Left ventricle myocardium inferior (tissue), 1 donor: ENCODE measurements at places on chromosomes 3 and 15. TPM values are rescaled to one million over a fixed set of nuclear protein-coding genes. Genes with fewer than 3 reads are reported as not detected.

CDHR4 gene
- not detected for total RNA-seq

DOCK3 gene
- total RNA-seq: 3.9 TPM

FAM107A gene
- total RNA-seq: 115 TPM

AGBL1 gene
- total RNA-seq: not detected

GRCh38 chr3:49165771-49166751 lies at the start of gene CCDC71:
Gene CCDC71, minus strand, starts transcription at chr3:49166331. Its CDS starts 2,123 bp downstream, at chr3:49164208.
- DNase-seq: peak; percentile 79
- no peaks in the 10 kb centered on the region for H3K27me3 ChIP-seq
- H3K27ac ChIP-seq: peak within 1 kb of the TSS; percentile 94
- H3K4me1 ChIP-seq: peaks cover 41% of the 10 kb centered on the region

DNA sequence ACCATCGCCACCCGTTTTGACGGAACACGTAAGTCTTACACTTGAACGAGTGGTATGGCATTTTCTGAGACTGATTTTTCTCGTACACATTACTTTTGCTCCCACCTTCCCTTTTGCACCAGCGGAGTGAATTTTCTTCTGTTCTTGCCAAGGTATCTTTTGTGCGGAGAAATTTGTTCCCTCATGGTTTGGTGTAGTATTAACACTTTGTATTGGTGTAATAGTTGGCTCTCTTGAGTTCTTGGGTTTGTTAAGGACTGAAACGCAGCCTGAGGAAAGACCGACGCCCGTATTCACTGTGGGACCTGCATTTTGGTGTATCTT lies 420 bp downstream of the KCNH8 start:
- DNase-seq: no peak
- no peaks in the 10 kb centered on the region for H3K36me3 ChIP-seq
- H3K4me3 ChIP-seq: peak overlapping the region; percentile 75
- H3K4me1 ChIP-seq: peaks cover 25% of the 10 kb centered on the region

DNA sequence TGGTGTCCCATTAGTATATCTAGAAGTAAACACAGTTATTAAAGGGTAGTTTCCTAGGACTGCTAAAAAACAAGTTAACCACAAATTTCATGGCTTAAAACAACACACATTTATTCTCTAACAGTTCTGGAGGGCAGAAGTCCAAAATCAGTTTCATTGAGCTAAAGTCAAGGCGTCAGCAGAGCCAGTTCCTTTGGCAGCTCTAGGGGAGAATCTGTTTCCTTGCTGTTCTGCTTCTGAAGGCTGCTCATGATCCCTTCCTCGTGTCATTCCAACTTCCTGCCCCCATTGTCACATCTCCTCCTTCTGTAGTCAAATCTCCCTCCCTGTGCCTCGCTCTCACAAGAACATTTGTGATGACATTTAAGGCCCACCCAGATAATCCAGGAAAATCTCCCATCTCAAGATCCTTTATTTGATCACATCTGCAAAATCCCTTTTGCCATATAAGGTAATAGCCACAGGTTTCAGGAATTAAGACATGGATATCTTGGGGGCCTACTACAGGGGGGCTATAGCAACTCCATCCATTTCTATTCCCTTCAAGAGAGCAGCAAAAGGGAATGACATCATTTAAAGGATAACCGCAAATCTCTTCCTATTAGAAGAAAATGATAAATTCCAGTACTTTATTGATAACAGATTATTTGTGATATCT lies 50.1 kb downstream of the GPR176 start:
- DNase-seq: no peak
- no peaks in the 10 kb centered on the region for H3K36me3 ChIP-seq
- H3K27me3 ChIP-seq: no peaks in the 10 kb centered on the region
- H3K4me1 ChIP-seq: peaks cover 16% of the 10 kb centered on the region
- no peak overlapping the region for H3K4me3 ChIP-seq
- no peak overlapping the region for H3K27ac ChIP-seq
